ENCODE measurements at places on chromosomes 3 and 15.

GRCh38 chr3:15055019-15055557 is 10.0 kb downstream of the MRPS25 start:
- no peak for DNase-seq

DNA sequence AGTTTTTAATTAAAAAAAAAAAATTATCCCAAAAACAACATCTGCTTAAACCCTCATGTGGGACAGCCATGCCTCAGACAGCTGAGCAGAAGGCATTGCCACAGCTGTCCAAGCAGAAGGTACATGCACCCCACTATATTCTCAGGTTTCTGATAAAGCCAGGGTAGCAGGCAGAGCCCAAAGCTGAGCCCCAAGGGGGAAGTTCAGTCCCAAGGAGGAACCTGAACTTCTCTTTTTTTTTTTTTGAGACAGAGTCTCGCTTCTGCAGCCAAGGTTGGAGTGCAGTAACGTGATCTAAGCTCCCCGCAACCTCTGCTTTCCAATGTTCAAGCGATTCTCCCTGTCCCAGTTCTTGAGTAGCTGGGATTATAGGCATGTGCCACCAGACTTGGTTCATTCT is 33.2 kb downstream of the MKRN2 start:
- DNase-seq = no peak

DNA sequence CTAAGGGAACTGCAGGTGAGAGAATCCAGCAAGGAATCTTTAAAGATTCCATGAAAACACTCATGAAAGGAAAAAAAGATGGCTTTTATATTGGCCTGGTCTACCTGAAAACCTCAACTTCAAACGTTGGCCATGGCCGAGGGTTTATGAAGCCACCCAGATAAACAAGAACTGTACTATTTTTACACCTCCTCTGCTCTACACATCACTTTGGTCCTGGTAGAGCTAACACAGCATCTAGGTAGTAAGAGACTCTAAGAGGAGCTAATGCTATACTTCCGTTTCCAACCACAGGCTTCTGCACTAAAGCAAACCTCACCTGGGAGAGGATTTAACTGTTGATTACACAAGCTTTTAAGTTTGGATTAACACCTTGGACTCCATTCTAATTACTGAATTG is 466.2 kb downstream of the FGF12 start:
- DNase-seq = no peak

DNA sequence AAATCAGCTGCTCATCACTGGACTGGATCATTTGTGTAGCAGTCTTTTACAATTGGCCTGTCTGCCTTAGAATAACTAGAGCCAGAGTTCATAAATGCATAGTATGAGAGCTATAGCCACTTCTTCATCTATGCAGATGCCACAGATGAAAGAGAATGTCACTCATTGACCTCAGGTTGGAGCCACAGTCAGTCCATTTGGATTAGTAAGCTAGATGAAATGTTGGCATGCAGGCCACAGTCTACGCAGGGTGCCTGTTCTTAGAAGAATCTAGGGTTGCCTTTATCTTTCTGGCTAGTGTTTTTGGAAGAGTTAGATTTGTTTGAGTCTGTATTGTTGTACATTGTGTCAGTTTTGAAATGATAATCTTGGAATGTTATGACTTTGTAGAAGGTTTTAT is 25.4 kb upstream of the EDEM1 start:
- DNase-seq = no peak

DNA sequence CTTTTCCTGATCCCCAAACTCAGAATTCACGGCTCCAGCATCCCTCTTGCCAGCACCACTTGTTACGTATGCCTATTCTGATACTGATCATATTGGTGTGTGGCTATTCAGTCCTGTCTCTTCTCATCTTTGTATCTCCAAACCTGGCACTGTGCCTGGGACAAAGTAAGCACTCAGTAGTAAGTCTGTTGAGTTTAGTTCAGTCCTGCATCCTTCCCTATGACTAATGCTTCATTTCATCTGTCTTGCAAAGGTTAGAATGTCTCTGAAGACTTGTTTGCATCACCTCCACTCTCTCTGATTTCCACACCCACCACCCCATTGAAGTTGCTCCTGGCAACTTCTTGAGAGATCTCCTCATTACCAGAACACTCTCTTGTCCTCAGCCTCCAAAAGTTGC is 80.3 kb downstream of the HMG20A start:
- DNase-seq = no peak

DNA sequence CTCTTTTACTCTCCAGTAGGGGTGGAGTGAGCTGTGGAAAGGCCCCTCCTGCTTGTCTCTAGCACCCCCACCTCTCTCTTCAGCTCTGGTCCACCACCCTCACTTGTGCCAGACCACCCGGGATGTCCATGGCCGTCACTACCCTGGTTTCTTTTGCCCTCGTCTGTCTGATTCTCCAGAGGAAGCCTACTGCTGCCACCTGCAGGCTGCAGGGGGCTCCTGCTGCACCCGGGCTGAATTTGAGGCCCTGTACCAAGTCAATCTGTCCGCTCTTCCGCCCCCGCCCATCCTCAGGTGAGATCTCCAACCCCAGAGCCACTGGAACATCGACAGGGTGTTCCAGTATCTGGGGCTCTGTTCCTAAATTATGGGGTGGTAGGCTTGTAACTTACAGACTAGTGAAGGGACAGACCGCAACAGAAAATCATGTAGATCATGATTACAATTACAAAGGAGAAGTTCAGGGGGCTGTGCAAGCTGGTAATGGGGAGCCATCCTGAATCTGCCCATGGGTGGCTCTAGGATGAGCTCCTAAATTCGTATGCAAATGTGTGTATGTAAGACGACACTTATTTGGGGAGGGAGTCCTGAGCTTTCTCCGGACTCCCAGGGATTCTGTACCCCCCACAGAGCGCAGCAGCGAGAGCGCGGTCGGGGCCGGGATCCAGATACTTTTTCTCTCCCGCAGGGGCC is 683 bp upstream of the UNC45A start:
- peak; percentile 29 for DNase-seq

GRCh38 chr3:194871143-194871863 is 185.6 kb downstream of the FAM43A start:
- peak; percentile 71 for DNase-seq

DNA sequence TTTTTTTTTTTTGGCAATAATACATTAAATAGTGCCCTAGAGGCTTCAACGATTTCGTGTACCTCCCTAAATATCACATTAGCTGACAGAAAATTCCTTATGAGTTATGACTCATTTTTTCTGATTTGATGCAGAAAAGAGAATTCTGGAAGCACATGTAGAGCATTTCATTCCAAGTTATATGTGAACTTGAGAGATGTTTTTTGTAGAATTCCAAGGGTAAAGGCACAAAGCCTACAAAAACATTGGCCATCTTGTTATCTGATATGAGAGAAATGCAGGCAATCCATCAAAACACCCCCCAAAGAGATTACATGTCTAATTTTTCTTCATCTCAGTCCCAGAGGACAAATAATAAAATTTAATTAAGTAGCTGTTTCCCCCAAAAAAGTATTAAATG is 6.7 kb upstream of the PFN2 start:
- no peak for DNase-seq

DNA sequence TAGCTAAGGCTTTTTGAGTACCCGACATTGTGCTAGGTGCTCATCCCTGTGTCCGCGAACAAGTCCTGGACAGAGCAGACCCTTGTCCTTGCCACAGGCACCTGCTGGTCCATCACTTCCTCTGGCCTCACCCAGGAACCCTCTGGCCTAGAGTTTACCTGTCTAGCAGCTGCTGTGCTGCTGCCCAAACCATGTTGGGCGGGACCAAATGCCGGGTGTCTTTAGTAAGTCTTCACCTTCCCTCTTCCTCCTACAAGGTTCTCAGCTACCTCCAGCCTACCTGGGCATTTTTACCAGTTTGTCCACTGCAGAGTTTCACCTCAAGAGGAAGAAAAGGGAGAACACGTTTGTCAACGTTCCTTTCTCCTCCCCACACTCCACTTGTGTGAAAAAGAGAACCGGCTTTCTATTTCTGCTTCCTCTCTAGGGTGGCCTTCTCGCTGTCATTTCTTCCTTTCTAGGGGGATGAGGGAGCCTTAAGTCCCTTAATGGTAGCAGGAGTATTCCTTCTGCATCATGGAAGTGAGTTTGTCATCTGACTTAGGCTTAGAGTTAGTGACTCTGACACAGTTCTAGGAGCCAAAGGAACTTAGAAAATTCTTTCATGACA is 80.4 kb upstream of the GCNT3 start:
- DNase-seq = no peak

DNA sequence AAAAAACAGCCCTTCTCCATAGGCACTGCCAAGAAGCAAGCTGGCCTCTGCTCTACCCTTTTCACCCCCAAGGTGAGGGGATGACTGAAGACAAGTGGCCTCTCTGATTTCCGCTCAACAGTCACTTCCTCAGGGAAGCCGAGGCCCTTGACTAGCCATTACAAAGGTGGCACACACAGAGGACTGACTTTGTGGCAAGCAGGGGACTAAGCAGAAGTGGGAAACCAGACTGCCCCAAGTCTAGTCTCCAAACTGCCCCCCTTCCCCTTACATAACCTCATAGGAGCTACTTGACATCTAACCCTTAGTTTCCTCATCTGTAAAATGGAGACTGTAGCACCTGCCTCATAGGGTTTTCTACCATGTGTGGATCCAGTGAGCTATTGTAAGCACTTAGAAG is 118.9 kb downstream of the FOXP1 start:
- no peak for DNase-seq

GRCh38 chr3:32912046-32912445 is 39.4 kb upstream of the CCR4 start:
- no peak for DNase-seq

DNA sequence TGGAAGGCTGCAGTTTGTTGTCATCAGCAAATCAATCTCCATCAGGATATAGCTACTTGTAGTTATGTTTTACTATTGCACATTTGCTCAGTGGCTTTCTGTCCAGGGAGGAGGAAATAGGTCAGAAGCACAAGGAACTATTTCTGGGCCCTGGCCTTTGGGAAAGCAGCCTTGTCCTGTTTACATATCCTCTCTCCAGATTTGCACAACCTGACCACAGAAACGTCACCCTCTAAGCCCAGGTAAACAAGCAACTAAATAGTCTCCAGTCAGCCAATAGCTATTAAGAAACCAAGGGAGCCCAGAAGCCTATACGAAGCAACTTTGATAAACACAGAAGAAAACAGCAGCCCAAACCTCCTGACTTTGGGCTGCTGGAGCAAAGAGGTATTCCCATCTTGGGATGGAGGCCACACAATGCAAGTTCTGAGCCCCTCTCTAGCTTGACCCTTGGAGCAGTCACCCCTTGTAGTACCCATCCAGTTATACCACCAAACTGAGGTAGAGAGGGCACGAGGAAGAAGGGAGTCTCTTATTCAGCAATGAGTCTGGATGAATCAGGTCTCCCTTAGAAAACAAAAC is 2.3 kb upstream of the FEM1B start:
- DNase-seq = no peak

DNA sequence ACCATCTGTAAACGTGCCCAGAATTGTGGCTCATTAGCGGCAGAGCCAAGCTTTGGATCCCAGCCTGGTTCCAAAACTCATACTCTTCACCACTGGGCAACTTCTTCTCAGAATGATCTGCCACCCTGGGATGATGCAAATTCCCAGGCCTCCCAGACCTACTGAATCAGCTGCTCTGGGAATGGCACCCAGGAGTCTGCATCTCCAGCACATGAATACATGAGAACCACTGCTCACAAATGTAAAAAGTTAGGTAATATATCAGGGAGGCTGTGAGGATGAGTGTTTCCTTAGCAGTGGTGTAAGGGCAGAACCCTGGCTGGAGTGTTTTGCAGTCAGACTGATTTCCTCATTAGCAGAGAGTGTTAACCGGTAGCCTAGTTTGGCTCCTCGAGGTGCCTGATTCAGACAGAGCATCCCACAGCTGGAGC is 94.2 kb downstream of the LIPC start:
- DNase-seq = no peak

- no peak for DNase-seq
Measured at GRCh38 chr15:84773716-84774115, 25.3 kb downstream of the ZNF592 start.

DNA sequence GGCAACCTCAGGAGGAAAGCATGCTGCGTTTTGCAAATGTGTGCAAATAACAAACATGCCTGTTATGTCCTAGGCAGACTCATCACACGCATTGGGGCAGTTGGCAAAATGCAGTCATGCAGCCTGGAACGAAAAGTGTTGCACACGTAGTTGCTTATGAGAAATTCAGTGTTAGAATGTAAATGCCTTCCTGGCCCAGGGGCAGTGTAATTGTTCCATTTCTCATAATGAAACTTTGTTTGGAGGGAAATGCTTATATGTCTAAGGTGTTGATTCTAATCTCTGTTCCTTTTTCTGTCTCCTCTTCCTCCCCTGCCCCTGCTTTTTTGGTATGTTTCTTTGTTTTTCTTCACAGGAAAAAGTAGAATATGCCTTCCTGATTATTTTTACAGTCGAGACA is 156.0 kb downstream of the CACNA1D start:
- no peak for DNase-seq

GRCh38 chr3:58065700-58066167 is 57.5 kb downstream of the FLNB start:
- DNase-seq = no peak

- peak; percentile 95 for DNase-seq
Measured at GRCh38 chr3:63051920-63052319, 176.7 kb upstream of the CADPS start.

DNA sequence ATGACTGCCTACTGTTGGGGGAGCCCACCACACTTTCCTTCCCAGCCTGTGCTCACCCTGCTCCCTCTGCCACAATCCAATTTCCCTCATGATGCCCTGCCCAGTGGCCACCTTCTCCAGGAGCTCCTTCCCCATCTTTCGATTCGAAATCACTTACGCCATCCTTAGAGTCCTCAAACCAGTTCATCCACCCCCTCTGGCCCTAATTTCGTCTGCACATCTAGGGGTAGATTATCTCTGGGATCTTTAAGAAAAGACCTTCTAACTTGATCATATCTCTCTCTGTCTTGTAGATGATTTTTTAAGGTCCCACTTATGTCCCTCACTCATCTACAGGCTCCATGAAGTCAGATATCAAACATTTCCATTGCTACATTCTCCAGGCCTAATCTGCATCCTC is 17.1 kb downstream of the CYP19A1 start:
- DNase-seq = no peak

- no peak for DNase-seq
Measured at GRCh38 chr3:29527246-29527645, 246.4 kb downstream of the RBMS3 start.

DNA sequence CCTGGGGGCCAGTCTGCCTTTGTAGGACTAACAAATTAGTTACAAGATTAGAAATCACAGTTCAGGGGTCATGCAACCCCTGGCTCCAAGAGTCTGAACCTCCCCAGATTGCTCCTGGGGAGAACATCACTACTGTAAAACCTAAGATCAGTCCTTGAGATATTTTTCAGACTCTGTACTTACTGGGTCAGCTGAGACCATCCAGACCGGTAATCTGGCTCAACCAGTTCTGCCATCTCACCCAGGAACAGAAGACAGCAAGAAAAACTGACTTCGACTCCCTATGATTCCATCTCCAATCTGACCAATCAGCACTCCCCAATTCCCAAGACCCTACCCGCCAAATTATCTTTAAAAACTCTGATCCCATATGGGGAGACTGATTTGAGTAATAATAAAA is 47.5 kb downstream of the NMD3 start:
- no peak for DNase-seq

GRCh38 chr3:34000301-34000700 is 201.9 kb downstream of the PDCD6IP start:
- DNase-seq = no peak

Data from fibroblast of skin of left biceps (primary cell).